ENCODE measurements at places on chromosomes 16 and 17.

DNA sequence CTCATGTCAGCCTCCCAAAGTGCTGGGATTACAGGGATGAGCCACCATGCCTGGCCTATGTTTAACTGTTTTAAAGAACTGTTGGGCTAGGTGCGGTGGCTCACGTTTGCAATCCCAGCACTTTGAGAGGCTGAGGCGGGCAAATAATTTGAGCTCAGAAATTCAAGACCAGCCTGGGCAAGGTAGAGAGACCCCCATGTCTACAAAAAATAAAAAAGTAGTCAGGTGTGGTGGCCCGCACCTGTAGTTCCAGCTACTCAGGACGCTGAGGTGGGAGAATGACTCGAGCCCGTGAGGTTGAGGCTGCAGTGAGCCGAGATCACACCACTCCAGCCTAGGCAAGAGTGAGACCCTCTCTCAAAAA lies 1.9 kb upstream of the ITGAL start:
- DNase-seq, result no peak

DNA sequence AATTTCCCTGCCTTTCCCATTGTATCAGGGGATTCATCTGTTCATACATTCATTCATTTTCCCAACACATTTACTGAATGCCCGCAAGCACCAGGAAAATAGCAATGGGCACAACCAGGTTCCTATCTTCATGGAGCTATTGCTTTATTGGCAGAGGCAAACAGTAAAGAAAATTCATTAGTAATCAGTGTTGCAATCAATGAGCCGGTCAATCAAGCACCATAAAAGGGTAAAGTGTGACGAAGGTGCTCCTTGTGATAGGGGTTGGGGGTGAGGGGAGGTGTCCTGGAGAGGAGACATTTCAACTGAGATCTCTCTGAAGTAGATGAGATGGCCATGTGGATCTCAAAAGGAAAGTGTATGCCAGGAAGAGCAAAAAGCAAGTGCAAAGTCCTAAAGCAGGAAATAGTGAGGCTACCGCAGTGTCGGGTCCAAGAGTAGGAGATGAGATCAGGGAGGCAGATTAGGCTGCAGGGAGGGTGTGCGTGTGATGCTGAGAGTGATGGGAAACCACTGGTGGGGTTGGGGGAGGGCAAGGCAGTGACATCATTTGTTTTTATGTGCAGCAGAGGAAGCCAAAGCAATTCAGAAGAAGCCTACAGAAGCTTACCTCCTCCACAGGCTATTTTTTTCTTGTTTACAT lies 28.4 kb downstream of the CDH13 start:
- DNase-seq, result no peak

DNA sequence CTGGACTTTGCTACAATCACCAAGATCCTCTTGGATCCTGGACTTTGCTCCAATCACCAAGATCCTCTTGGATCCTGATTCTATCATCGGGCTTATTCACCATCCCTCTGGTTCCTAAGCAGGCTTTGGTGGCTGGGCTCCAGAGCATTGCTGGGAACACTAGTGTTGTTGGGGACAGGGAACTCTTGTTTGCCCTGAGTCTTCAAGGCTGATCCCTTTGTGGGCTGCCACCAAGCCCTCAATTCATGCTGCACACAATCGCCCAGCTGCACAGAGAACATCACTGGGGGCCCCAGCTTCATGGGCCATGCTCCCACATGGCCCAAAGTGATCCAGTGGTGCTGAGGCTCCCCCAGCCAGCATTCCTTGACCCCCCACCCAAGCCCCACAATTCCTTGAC lies 88.3 kb downstream of the TMEM132E start:
- no peak for DNase-seq

DNA sequence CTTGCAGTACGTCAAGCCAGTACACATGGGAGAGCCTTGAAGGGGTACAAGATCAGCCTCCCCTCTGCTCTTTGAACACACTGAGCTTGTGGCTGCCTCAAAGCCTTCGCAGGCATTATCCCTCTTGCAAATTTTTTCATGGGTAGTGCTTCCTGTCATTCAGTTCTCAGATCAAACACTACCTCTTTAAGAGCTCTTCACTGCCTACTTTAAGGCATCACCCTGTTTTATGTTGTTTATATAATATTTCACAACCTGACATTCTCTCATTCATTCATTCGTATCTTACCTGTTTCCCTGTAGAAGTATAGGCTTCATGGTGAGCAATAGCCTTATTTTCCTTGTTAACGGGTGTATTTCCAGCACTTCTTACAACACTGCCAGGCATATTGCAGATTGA lies 269.1 kb downstream of the CDH13 start:
- DNase-seq, result no peak

DNA sequence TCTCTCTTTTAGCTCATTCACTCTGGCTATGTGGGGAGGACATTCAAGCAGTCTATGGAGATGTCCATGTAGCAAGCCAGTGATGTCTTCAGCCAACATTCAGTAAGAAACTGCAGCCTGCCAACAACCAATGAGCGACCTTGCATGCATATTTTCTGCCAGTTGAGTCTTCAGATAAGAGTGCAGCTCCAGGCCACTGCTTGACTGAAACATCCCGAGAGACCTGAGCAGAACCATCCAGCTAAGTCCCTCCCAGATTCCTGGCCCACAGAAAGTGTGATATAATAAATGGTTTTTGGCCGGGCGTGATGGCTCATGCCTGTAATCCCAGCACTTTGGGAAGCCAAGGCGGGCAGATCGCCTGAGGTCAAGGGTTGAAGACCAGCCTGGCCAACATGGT lies 10.5 kb upstream of the C17orf58 start:
- no peak for DNase-seq

- no peak for DNase-seq
Measured at GRCh38 chr17:66449418-66449977, 147.1 kb downstream of the PRKCA start.

DNA sequence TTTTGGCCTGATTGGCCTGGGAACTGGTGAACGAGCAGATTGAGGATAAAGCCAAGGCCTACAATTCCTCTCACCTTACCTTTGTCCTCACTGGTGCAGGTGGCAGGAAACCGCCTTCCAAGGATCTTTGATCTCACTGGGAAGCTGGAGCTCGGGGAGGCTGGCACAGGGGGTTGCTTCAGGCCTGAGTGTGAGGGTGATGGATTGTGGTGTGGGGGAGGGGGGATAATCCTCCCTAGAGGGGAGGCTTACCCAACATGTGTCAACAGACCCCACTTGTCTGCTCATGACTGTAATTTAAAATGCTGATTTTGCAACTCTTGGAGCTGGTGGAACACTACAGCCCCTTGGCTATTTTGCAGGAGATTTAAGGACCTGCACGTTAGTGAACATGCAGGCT lies 4.5 kb upstream of the RMI2 start:
- no peak for DNase-seq

DNA sequence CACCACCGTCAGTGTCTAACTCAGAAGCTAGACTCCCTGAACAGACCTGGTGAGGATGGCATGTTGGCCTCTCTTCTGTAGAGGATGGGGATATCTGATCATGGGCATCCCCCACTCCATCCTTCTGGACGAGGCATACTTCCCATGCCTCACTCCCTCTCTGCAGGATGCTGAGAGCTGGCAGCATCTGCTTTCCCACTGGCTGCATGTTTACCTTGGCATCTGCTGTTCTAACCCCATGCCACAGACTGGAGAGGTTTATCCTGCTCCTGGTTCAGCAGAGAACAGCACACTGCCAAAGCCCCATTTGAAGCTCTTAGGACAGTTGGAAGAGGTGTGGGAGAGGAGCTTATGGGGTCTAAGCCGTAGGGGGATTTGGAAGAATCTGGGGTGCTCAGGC lies 46.0 kb downstream of the YPEL2 start:
- no peak for DNase-seq

- no peak for DNase-seq
Measured at GRCh38 chr17:20206068-20206467, 196.9 kb downstream of the SPECC1 start.

DNA sequence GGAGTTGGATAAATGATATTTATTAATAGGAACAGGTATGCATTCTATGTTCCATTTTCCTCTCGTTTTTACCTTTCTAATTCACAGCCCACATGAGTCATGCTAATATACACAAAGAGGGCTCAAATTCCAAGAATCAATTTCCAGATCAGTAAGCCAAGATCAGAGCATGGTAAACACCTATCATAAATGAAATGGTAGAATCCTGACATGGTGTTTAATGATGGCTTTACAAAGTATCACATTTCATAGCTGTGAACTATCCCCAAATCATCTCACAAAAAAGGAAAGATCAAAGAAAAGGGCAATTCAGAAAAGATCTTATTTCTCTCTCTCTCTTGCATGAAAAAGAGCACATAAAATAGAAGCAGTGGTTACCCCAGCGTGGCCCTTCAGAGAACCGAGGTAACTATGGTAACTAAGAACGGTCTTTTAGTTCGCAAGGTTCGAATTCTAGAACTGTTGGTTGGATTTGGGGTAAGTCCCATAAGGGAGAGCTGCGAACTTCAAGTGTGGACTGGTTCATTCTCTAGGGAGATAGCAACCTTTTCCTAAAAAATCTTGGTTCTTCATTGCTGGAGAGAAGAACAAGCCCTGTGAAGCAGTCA lies 73.0 kb downstream of the MARCHF10 start:
- DNase-seq, result no peak

GRCh38 chr17:73549841-73550430 lies 94.3 kb downstream of the SDK2 start:
- DNase-seq, result no peak

- DNase-seq, result no peak
Measured at GRCh38 chr17:75074532-75074931, 13.2 kb upstream of the SLC16A5 start.

- DNase-seq, result peak; percentile 13
Measured at GRCh38 chr17:62892870-62893338, 73.1 kb upstream of the TANC2 start.

GRCh38 chr16:81918927-81919326 lies 92.3 kb downstream of the SDR42E1 start:
- DNase-seq, result no peak

GRCh38 chr16:51557670-51558069 lies 406.6 kb upstream of the SALL1 start:
- DNase-seq, result no peak

- peak; percentile 38 for DNase-seq
Measured at GRCh38 chr17:59565959-59566324, 532 bp downstream of the DHX40 start.

GRCh38 chr16:85157813-85158742 lies 45.8 kb upstream of the CIBAR2 start:
- no peak for DNase-seq

DNA sequence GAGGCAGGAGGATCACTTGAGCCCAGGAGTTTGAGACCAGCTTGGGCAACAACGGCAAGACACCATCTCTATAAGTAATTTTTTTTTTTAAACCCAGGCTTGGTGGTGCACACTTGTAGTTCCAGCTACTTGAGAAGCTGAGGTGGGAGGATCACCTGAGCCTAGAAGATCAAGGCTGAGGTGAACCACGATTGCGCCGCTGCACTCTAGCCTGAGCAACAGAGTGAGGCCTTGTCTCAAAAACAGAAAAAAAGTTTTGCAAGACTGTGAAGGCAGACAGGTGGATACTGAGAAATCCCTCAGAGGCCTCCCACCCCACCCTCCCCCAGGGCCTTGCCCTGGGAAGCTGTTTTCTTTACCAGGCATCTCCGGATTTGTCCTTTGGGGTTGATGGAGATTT lies 125.4 kb downstream of the MGAT5B start:
- no peak for DNase-seq

GRCh38 chr16:920717-921116 lies 50.1 kb downstream of the LMF1 start:
- peak; percentile 37 for DNase-seq

GRCh38 chr16:19365486-19365885 lies 52.2 kb upstream of the TMC5 start:
- DNase-seq, result no peak

DNA sequence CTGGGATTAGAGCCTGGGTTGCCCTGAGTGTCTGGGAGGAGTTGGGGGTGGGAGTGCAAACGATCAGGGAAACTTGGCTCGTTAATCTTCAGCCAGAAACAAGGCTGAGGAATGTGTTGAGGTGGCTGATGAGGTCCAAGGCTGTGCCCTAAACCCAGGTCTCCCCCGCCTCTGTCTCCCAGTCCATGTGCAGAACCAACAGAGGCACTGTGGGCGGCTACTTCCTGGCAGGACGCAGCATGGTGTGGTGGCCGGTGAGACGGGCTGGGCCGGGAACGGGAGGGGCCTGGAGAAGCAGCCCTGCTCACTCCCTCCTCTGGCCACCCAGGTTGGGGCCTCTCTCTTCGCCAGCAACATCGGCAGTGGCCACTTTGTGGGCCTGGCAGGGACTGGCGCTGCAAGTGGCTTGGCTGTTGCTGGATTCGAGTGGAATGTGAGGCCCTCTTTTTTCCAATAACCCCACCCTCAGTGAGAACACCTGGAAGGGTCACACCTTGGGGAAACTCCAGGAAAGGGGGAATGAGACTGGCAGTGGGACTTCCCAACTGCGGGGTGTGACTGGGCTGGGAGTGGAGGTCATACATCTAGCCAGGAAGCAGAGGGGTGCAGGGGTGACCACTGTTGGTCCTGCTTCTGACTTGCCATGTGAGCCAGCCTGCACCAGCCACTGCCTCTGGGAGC lies 1.7 kb downstream of the SLC5A2 start:
- no peak for DNase-seq

GRCh38 chr16:67446968-67447507 lies 16.1 kb downstream of the HSD11B2 start:
- no peak for DNase-seq

DNA sequence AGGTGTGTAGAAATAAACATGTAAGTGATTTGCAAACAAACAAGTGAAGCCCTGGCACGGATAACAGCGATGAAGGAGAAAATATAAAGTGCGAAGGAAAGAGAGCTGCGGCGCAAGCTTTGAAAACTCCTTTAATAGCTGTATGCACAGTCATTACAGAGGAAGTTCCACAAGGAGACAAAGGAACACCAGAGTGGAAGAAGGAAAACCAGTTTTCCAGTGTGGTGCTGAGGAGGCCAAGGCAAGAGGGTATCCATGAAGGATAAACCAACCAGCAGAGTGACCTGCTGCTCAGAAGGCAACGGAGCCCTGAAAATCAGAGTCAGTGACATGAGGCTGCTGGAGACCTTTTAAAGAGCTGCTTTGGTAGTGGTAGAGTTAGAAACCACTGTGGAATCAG lies 24.4 kb downstream of the METTL16 start:
- no peak for DNase-seq

- DNase-seq, result peak; percentile 21
Measured at GRCh38 chr16:82603784-82604411, 22.9 kb upstream of the CDH13 start.

- no peak for DNase-seq
Measured at GRCh38 chr17:58626905-58627304, 64.9 kb downstream of the TEX14 start.

DNA sequence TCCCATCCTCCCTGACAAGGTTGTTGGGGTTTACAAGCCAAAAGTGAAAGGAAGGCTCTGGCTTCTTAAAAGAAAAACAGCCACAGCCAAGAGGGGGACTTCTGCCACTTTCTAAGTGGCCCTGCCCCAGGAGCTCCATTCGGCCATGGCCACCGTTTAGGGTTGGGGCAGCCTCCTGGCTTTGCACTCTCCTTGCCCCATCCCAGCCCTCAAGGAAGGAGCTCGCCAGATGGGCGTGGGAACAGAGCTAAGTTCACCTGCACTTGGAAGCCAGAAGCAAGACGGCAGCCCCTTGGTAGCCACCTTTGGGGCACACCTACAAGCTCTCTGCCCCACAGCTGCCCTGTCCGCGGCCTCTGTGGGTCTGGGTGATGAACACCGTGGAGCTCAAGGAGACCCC lies 122.4 kb upstream of the CDC42EP4 start:
- no peak for DNase-seq

- DNase-seq, result no peak
Measured at GRCh38 chr16:3494386-3494973, 809 bp downstream of the C16orf90 start.

GRCh38 chr17:58305626-58306025 lies 23.0 kb downstream of the TSPOAP1 start:
- no peak for DNase-seq
